Nephron progenitor cell (in vitro differentiated cells): ENCODE measurements at places on chromosomes 4 and X.

- DNase-seq = no peak
These were observed 96.4 kb upstream of the MED14 start for GRCh38 chrX:40831750-40832149.

DNA sequence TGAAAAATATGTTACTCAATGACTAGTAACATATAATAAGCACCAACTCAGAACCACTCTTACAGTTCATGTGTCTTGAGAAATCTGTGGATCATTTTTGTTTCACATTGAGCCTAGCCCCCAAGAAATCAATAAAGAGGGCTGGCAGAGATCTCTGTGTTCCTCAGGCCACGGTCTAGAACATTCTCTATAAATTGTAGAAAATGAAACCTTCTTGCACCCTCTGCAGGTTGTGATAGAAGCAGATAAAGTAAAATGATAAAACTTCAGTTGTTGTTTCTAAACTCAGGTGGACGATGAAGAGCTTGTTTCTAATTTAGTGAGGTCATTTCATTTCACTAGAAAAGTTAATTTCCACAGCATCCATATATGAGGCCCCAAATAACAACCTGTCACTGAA is 182.7 kb downstream of the KIT start:
- DNase-seq = no peak

- no peak for DNase-seq
These were observed 1026.9 kb upstream of the SLIT2 start for GRCh38 chr4:19224820-19225219.

- DNase-seq = no peak
These were observed 61.6 kb downstream of the KIT start for GRCh38 chr4:54719378-54719777.

- no peak for DNase-seq
These were observed 2068.9 kb downstream of the PCDH7 start for GRCh38 chr4:32789026-32789608.

- peak; percentile 49 for DNase-seq
These were observed at the start of gene ITM2A for GRCh38 chrX:79366873-79367749. ITM2A (minus strand) TSS chrX:79367334; CDS start chrX:79367215, 119 bp downstream.

- DNase-seq = peak; percentile 19
These were observed 171.6 kb downstream of the PCDH10 start for GRCh38 chr4:133320576-133321170.

GRCh38 chr4:112859456-112860184 is 189.8 kb upstream of the ANK2 start:
- no peak for DNase-seq

GRCh38 chr4:111748157-111748556 is 397.1 kb upstream of the FAM241A start:
- no peak for DNase-seq

GRCh38 chr4:17447675-17448298 is 64.1 kb downstream of the QDPR start:
- peak; percentile 59 for DNase-seq

DNA sequence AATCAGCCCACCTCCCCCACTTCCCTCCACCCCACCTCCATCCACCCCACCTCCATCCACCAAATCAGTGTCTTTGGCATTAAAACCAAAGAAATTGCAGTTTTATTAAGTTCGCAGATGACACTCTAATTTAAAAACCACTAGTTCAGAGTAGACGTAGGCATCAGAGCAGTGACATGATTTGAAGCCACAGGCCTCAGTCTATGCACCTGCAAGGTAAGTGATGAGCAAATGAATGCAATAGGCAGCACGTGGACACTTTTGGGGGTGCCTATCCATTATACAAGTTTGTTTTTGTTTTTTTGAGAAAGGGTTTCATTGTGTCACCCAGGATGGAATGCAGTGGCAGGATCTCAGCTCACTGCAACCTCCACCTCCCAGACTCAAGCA is 88.0 kb upstream of the TRIM2 start:
- no peak for DNase-seq

DNA sequence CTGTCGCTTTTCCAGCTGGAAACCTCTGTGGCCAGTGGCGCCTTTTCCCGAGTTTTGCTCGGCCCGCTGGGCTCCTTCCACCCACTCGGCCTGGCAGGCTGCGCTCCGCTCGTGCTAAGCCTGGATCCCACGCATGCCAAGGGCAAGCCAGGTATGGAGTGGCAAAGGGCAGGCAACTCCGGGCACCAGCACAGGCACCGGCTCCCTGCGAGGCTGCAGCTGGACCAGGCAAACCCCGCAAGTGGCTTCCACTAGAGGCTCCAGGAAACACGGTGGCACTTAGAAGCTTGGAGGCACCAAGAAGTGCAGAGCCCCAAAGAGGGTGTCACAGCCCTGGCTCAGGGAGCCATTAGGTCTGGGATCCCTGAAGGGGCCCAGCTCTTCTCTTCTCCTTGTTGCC is 59.5 kb downstream of the PPA2 start:
- DNase-seq = no peak

GRCh38 chrX:154710309-154710708 is 40.6 kb downstream of the GAB3 start:
- DNase-seq = no peak
